ENCODE measurements at places on chromosomes 7 and 10.

DNA sequence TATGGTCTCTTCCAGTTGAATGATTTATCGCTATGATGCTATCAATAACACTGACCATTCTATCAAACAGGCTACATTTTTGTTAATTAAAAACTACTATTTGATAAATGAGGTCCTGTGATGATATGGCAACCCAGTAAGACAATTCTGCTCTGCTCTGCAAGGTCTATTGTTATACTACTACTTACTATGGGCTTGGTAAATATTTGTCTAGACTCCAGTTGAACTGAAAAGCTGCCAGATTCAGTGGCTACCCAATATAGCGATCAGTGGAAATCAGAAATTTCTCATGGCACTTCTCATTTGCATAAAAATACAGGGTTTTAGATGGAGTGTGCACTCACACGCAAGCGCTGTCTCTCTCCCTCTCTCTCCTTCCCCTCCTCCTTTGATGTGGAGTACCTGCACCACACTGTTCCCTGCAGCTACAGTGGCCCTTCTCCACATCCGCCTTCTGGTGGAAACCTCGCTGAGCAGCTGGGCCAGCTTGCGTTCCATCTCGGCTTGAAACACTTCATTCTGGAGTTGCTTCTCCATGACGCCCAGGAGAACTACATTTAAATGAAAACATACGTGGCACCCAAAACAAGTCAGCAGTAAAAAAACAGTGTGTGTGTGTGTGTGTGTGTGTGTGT, 77.9 kb downstream of the KIAA1549 start:
- peak; percentile 42 for DNase-seq

GRCh38 chr7:90853205-90853604, 257.1 kb downstream of the CDK14 start:
- no peak for DNase-seq

DNA sequence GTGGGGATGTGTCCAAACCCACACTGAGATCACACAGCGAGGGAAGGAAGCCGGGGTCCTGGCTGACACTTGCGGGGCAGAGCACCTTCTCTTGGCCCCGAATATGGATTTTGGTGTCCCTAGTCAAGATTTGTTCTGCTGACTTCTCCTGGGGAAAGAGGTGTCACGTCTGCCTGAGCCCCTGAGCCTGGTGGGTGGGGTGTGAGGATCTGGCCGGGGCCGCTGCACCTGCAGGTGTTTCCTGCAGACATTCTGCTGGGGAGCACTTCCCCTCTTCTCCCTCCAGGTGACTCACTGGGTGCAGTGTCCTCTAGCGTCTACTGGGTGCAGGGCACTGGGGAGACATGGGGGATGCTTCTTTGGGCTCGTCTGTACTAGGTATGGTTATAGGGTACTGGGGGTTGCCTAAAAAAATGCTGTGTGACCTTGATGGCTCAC, 99.2 kb downstream of the GRK5 start:
- DNase-seq, result peak; percentile 48

DNA sequence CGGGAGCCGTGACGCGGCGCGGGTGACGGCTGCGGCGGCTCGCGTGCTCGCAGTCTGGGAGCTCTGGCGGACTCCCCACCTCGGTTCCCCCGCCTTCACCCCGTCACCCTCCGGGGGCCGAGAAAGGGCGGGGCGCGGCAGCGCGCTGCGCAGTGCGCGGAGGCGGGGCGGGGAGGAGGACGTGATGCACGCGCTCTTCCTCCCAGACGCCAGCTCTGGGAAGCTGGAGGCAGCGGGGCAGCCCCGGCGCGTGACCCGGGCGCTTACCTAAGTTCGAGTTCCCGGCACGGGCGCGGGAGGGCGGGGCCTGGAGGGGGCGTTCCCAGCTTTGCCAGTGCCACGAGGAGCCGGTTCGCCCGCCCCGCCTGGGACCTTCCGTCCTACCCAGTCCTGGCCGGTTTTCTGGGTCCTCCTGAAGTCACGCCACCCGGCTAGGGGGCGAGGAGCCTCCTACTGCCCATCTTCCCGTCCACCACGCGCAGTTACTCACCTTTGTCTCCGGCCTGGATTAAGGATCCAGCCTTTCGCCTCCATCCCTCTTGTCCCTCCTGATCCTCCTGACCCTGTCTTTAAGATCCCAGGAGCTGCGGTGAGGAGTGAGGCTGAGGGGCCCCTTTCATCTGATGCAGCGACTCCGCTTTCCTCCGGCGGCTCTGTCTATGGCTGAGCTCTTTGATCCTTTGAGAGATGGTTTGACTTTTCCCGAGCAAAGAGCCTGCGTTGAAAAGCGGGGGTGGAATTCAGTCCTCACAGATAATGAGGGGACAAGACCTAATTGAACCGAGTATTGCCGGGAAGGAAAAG, 470 bp upstream of the NAMPT start:
- peak; percentile 99 for DNase-seq

DNA sequence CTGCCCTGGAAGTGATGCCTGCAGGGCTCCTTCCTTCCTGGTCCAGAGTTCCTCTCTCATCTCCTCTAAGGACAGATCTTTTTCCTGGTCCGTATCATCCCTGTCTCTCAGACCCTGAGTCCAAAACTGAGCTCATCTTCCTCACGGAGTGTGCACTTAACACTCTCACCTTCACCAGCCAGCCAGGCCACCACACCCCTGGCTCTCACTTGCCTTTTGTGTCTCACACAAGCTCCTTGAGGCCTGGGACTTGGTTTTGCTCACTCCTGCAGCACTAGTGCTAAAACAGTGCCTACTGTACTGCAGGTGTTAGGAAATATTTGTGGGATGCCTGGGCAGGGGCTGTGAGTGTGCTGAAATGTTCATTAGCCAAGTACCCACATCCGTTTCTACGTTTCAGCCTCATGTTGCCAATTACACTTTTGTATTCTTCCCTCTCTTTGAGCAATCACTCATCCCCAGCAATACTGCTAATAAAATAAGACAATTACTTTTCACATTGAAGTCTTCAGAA, 21.4 kb upstream of the PARP12 start:
- no peak for DNase-seq

DNA sequence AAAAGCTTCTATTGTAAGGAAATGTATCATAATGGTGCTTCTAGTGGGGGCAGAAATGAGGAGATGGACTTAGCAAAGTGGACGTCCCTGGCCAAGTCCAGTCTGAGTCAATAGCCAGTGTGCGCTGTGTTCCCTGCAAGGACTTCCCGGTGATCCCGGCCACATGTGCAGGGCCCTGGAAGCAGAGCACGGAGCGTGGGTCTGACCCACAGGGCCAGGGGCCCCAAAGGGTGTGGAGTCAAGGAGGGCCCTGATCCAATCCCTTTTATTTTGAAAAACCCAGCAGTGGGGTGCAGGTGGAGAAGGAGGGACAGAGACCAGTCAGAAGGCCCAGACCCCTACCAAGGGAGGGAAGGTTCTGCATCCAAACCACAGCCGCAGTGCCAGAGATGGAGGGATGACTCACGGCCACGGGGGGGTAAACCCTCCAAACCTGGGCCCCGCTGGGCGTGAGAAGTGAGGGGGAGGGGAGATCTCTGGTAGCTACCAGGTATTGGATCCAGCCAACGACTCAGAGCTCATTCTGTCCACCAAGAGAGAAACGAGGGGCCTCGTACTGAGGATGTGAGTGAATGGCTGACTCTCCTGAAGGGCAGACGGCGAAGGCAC, 57.2 kb upstream of the VIPR2 start:
- no peak for DNase-seq

- no peak for DNase-seq
Measured at GRCh38 chr10:21427804-21428481, 97.5 kb downstream of the SKIDA1 start.

DNA sequence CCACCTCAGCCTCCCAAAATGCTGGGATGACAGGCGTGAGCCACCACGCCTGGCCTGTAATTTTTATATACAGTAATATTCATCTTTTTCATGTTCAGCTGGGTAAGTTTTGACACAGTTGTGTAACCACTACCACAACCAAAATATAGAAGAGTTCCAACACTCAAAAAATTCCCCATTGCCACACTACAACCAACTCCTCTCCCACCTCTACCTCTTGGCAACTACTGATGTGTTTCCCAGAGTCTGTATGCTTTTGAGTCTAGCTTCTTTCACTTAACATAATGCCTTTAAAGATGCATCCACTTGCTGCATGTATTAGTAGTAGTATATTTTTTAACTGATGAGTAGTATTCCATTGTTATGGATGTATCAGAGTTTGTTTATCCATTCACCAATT, 90.7 kb downstream of the SRPK2 start:
- DNase-seq, result no peak

DNA sequence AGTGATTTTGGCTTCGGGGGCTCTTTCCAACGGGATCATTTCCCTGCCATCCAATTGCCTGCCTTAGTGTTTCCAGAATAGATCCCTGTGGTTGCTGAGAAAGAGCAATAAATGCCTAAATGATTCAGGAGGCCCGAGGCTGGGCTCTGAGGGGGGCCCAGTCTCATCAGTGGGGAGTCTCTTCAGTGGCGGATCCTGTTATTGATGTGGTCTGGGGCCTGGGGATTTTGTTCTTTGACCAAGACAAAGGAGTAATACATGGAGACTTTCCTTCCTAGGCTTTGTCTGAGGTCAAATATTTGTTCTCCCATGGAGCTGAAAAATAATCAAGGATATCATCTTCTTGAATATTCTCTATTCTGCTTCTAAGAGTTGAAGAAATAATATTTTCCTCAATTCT, 40.8 kb downstream of the TAS2R41 start:
- no peak for DNase-seq

DNA sequence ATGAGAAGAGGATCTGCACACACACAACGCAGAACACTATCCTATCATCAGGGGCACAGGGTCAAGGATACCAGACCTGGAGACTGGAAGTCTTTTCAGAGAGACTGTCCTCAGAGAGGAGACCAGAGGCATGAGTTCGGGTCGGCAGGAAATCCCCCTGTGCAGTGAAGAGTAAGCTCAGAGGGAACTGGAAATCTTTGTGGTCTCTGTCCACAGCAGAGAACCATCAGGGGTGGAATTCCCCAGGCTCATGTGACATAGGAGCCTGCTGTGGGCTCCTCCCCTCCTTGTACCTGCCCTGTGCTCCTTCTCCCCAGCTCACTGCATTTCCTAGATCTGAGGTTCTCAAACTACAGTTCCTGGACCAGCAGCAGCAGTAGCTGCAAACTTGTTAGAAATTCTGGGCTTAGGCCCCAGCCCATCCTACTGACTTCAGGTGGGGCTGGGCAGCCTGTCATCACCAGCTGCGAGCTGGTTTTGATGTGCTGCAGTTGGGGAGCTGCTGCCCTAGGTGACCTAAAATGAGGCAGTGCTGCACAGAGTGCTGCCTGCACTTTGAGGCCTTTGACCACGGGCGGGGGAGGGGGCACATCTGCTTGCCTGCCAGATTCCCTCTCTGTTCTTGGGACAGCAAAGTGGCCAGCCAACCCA, 2.4 kb downstream of the ZMIZ2 start:
- DNase-seq, result peak; percentile 37

DNA sequence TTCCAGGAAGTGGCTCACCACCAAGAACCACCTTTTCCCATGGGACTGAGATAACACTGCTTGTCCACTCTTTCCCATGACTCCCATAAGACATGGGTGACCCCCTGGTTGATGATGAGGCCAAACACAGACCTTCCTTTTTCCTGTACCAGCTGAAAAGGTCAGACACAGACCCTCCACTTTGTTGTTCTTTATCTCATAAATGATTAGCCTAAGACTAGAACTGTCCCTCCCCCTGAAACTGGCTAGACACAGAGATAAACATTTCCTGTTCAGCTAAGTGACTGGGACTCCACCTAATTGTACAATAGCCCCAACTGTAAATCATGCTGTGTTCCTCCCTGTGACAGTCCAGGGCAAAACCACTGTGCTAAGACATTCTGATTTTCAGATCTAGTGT, 8.2 kb upstream of the NRG3 start:
- no peak for DNase-seq

DNA sequence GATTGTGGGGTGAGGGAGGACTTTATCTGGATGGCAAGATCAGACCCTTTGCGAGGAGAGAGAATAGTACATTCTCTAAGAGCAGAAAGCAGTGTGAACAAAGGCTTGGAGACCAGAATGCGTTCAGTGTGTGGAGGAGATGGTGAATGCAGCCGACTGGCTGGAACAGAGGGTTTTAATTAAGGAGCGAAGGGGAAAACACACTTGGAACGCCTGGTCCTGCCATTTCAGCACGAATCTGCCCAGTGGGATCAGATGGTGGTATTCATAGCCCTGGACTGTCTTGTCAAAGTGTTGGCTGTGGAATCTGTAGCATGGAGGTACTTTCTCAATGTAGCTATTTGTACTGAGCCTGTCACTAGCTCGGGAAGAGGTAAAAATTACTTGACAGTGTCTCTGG, 260.9 kb downstream of the SLC25A13 start:
- DNase-seq, result no peak

- DNase-seq, result no peak
Measured at GRCh38 chr7:154907651-154908620, 95.0 kb downstream of the PAXIP1 start.

DNA sequence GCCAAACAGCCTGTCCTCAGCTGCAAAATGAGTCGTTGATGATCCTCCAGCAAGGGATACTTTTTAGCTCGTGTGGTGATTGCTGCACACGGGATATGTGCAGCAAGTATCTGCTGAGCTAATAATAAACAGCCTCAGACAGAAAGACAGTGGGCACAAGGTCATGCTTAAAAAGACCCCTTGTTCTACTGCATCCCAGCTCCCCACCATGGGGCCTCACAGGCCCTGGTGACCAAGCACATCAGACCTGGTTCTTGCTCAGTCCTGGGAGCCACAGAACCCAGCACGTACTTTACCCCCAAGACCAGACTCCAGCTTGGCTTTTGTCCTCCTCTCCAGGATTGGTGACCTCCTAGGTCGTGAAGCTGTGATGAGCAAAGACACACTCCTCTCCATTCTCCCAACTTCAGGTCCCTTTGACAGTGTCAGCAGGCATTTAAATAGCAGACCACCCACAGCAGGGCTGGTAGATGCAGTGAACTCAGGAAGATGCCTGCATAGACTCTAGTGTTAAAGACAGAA, 50.5 kb downstream of the EGFR start:
- DNase-seq, result no peak

GRCh38 chr10:132007681-132008080, 26.0 kb upstream of the BNIP3 start:
- no peak for DNase-seq

GRCh38 chr7:11875635-11876034, 43.6 kb upstream of the THSD7A start:
- no peak for DNase-seq

GRCh38 chr7:8491106-8491505, 57.7 kb downstream of the NXPH1 start:
- no peak for DNase-seq

DNA sequence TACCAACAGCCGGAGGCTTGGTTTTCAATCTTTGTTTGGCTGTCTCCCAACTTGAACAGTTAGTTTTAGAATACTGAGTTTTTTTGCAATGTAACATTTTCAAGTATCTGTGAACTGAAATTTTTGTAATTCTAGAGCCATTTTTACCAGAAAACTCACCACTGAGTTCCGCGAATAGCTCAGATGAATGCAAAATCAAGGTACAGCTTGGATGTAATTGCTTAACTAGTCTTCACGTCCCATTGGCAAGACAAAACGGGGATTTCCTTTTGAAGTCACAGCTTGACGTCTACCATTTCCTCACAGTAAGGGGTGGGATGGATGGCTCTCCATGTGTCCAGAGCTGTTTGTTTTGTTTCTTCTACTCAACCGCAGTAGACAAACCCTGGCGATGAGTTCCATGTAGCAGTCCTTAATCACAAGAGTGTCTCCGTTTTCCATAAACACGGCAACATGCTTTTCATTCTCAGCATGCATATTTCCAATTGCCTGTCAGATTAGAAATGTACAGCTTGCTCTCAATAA, 55.8 kb upstream of the FGFR2 start:
- DNase-seq, result no peak

- DNase-seq, result no peak
Measured at GRCh38 chr7:90958647-90959046, 305.6 kb upstream of the FZD1 start.

Measured in activated T-cell treated with anti-CD3 and anti-CD28 coated beads for 4 hours (primary cell).